ENCODE measurements at places on chromosomes 3 and 15.

DNA sequence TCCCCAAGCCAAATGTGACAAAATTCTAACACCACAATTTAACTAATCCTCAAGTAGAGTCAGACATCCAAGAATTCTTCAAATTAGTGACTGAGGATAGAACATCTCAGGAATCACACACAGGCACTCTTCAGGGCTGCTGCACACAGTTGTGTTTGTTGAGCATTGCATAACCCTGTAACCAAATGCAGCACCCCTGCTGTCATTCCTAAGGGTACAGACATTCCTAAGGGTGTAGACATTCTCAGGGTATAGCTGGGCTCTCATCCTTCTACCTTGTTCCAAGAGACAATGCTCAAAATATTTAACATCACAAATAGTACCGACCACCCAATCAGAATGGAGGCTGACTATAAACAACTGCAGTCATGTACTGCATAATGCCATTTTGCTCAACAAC is 107.1 kb upstream of the UBE2E2 start:
- DNase-seq: no peak

GRCh38 chr15:52158084-52158765 is 33.0 kb downstream of the GNB5 start:
- DNase-seq: no peak

- peak; percentile 23 for DNase-seq
Observed at GRCh38 chr15:45637552-45638033, 2.8 kb downstream of the SQOR start.

DNA sequence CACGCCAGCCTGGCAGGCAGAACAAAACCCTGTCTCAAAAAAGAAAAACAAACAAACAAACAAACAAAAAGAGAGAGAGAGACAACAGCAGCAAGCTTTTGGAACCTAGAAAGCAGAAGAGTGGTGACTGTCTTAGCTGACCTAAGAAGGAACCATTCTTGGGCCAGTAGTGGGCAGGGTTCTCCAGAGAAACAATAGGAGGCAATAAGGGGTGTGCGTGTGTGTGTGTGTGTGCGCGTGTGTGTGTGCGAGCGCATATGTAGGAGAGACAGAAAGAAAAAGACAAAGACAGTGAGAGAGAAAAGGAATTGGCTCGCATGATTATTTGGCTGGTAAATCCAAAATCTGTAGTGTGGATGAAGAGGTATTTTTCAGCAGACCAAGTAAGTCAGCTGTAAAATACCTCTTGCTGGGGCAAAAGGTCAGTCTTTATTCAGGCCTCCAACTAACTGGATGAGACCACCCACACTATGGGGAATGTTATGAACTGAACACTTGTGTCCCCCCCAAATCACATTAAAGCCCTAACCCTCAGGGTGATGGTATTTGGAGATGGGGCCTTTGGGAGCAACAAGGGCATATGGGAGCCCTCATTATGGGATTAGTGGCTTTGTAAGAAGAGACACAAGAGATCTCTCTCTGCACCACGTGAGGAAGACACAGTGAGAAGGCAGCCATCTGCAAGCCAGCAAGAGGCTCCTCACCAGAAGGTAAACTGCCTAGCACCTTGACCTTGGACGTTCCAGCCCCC is 15.1 kb upstream of the BLM start:
- DNase-seq: no peak

GRCh38 chr15:93451265-93451664 is 362.3 kb upstream of the RGMA start:
- DNase-seq: no peak

GRCh38 chr3:52278510-52279069 is at the start of gene WDR82:
Gene WDR82 (minus strand): TSS chr3:52278649. CDS start chr3:52278361, 288 bp downstream.
- peak; percentile 91 for DNase-seq

DNA sequence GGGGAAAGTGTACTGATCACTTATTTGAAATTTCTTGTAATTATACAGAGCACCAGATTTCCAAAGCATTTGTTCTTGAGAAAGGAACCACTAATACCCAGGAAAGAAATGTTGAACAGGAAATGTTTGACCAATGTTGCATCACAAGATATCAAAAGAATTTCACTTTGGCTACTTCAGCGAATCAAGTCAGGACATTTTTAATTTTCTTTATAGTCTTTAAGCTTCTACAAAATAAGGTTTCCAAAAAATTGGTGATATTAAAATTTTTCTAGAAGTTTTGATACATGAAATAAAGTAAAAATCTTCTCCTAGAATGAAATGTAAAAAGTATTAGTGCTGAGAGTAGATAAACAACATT is 421.9 kb downstream of the MECOM start:
- DNase-seq: no peak

DNA sequence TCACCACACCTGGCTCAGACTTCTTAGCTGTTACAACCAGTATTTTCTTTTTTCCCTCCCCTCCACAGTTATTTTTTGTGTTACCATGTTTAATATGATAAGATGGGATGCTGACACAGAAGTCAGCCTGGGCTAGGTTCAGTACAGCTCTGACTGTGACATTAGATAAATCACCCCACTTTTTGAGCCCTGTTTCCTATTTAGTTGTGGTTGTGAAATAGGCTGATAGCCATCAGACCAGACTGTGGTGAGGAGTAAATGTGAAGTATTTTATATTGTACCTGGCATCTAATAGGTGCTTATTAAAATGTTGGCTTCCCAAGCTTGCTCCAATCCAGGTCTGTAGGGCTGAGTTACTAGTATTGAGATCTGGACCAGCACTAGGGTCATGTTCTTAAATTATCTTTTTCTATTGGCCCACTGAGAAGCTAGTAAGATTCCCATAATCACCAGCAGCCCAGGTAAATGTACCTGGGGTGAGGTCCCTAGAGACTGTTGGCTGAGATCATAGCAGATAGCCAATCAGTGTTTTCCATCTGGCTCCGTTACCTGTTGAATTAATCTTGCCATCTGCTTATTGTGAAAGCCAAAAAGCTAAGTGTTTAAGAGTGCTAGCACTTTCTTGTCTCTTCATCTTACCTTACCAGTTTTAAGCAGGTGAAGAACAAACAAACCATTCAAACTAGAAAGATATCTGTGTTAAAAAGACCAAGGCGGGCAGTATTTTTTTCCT is 61.0 kb downstream of the CCK start:
- no peak for DNase-seq

DNA sequence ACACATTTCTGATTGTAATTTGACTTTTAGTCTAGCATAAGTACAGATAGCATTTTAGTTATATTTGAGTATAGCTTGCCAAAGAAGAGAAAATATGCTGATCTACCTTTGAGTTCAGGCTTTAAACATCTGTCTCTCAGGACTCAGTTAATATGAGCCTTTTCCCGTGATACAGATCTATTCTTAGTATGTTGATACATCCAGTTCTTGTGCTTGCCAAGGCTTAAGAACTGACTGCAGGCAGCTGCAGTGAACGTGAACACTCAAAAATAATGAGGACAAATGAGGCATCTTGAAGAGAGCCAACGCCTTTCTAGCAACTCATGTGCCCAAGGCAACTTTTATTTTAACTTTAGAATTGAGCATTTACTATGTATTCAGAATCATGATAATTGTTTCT is 325.5 kb downstream of the SI start:
- DNase-seq: no peak

DNA sequence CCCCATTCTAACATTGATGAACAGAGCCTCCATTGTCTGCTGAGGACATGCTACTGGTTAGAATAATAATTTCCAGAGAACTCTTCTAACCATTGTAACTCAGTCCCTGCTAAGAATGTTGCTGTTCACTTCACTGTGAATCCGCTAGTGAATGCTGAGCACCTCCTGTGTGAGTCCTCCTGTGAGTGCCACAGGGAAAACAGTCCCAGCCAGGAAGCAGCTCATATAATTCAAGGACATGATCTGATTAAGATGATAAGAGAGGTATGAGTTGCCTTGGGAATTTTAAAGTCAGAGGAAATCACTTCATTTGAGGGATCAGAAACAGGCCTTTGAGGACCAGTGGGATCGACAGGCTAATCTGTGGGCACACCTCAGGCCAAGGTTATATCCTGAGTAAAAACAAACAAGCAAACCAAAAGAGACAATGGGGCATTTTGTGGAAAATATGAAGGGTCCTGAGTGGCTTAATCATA is 33.9 kb upstream of the GPR160 start:
- no peak for DNase-seq

DNA sequence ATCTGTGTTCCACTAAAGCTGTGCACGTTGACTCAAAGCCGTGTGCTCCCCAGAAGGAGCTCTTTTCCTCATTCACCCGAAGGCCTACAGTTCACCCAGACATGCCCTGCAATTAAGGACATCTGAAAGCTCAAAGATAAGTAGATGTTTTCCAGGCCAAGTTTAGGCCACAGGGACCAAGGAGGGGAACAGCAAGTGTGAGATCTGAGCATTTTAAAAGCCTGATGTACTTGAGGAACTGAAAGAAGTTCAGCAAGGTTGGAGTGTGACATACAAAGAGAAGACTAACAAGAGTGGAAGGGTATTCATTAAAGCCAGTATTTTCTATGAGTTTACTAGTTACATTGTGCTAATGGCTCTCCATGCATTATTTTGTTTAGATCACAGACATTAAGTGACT is 68.0 kb downstream of the CASR start:
- no peak for DNase-seq

- DNase-seq: no peak
Observed at GRCh38 chr3:64321747-64322146, 96.5 kb upstream of the PRICKLE2 start.

DNA sequence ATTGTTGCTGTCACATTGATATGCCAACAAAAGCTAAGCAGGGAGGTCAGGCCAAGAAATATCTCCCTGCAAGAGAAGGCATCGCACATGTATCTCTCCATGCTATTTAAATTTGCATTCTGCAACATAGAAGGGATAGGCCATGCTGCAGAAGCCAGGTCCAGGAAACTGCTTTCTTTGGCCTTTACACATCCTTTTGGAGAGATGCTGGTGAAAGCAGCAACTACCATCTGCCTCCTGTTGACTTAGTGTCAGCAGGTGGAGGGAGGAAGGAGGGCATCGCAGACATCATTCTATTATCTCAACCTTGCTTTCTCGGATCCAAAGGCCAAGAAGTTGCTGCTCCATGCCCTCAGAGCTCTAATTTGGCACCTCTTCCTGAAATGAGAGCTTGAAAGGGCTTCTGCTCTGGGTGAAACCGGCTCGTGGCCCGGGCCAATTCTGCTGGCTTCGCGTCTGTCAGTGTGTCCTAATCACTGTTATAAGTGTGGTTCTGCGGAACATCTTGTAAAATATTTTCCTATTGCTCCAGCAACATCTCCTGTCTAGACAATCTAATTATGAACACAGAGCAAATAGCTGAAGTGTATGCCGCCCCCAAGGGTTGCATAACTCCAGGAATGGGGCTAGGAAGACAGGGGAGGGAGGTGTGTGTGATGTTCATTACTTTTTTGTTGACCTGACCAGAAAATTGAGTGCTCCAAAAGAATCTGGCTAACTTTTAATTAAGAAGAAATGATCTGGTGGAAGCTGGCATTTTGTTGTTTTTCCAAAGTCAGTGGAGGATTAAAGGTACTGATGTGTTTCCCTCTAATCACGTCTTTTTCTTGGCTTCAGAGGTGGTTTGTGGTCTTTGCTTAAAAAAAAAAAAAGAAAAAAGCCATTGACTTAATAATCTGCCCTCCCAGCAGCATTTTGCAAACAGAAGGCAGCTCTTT is 89.1 kb downstream of the TPRG1 start:
- no peak for DNase-seq

DNA sequence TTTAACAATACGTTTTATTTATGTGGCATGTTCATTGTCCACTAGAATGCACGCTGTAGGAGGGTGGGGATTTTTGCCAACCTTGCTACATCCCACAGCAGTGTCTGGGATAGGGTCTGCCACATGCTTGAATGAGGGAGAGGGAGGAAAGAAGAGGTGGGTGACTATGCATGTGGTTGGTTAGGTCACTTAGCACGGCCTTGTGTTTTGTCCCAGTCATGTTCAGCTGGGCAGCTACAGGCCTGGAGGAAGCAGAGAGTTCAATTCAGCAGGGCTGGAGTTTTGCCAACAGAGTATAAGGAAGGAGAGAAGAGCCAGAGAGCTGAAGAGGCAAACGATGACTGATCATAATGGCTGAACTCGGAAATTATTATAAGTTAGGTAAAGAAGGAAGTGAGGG is 268.4 kb upstream of the NSMCE3 start:
- no peak for DNase-seq

GRCh38 chr3:157871838-157872460 is 234.3 kb downstream of the SHOX2 start:
- no peak for DNase-seq

DNA sequence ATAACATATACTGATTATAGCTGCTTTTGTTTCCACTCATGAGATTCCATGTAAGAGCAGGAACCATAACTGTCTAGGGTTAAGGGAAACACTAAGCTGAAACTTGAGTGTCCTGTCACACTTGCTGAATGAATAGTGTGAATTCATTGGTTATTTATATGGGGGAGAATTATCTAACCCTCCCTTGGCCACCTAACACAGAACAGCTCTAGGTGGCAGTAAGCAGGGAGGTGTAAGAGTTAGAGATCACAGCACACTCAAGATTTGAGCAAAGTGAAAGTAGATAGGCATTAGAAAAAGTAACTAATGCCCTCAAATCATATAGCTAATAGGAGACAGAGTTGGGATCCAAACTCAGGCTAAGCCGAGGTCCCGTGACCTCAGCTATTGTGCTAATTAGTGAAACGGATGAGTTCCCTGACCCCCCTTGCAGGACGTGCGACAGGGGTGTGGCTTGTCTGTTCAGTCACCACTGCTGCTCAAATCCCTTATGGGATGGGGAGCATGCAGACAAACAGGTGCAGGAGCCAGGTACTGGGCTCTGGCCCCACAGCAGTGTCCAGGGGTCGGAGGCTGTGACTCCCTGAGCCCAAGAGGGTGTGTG is 27.7 kb upstream of the ANO10 start:
- no peak for DNase-seq

DNA sequence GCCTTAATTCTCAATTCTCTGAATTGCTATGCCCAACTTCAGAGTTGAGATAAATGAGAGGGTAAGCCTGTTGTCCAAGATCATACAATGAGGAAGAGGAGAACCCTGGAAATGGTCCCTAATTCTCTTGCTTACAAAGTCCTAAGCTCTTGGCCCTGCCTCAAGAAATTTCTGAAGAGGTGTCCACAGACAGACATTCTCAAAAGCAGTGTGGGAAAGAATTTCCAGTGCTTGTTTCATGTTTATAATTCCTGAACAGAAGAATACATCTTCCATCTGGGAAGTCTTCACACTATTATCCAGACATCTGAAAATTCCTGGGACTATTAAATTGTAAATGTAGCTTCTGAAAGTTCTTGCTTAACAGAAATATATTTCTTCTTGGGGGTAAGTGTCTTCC is 166.8 kb upstream of the LRTM1 start:
- DNase-seq: no peak

DNA sequence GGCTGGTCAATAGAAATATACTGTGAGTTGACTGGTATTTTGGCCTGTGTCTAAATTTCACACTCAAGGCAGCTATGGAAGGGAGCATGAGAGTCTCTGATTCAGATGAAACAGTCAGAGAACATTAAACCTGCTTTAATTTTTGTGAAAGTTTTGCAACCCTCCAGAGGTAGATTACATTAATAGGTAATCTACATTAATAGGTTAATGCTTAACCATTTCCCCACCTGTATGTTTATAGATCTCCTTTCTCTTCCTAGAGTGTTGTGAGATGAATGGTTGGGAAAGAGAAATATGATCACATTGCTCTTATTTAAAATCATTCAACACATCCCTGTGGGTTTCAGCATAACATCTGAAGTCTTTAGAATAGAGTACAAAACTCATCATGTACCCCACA is 586.9 kb upstream of the DPPA4 start:
- DNase-seq: no peak

GRCh38 chr3:129461022-129461421 is 21.0 kb downstream of the IFT122 start:
- no peak for DNase-seq
